MCF 10A (cell line): ENCODE measurements at places on chromosomes 13 and 19.

DNA sequence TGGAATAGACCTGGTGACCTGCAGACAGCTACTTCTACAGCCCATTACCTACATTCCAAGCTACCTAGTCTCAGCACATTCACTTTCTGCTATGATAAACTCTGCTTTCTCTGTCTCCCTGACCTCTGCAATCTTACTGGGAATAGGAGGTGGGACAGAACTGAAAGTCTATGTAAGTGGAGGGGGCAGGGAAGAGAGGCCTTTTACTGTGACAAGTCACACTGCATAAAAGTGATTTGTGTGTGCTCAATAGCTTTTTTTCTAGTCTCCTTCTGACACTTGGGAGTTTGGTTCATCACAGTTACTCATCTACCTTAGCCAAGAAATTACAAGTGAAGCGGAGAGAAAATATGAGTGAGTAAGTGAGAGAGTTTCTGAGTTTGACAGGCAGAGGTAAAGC, 322.4 kb downstream of the OLFM4 start:
- no peak for DNase-seq

DNA sequence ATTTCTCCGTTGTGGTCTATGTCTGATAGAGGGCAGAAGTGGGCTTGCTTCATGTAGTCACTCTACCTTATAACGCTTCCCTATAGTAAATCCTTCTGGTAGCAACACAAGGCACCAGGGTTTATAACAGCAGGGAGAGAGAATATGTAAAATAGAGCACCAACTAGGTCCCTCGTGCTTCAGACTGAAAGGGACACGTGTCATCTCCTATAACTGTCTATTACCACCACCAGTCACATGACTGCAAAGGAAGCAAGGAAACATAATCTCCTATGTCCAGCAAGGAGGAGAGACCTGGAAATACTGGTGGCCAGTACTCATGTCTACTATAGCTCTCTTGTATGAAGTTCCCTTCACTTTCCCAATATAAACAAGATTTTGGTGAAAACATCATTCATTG, 79.2 kb downstream of the SLAIN1 start:
- DNase-seq: no peak

DNA sequence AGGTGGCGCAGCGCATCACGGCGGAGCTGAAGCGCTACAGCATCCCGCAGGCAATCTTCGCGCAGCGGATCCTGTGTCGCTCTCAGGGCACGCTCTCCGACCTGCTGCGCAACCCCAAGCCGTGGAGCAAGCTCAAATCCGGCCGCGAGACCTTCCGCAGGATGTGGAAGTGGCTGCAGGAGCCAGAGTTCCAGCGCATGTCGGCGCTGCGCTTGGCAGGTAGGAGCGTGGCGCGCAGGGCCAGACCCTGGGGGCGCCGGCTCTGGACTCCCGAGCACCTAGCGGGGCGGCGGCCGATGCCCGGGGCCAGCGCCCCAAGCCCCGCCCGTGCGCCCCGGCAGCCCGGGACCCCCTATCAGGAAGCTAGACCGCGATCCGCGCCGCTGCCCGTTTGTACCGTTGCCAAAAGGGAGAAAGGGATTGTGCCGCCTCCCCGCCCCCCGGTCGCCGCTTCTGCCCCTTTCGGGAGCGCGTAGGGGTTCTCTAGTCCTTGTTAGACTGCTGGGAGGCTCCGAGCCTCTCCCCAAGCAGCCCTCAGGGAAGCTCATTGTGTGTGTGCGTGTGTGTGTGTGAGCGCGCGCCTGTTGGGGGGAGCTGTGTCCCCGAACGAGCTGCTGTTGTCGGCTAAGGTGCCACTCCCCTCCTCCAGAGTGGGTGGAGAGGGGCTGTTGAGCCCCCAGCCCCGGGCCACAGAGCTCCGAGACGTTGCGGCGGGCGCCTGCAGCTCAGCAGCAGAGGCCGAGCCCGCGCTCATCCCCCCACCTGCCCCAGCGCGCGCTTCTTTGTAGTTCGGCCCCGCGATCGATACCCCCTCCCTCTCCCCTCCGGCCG, 1.5 kb downstream of the ONECUT3 start:
- DNase-seq: no peak

DNA sequence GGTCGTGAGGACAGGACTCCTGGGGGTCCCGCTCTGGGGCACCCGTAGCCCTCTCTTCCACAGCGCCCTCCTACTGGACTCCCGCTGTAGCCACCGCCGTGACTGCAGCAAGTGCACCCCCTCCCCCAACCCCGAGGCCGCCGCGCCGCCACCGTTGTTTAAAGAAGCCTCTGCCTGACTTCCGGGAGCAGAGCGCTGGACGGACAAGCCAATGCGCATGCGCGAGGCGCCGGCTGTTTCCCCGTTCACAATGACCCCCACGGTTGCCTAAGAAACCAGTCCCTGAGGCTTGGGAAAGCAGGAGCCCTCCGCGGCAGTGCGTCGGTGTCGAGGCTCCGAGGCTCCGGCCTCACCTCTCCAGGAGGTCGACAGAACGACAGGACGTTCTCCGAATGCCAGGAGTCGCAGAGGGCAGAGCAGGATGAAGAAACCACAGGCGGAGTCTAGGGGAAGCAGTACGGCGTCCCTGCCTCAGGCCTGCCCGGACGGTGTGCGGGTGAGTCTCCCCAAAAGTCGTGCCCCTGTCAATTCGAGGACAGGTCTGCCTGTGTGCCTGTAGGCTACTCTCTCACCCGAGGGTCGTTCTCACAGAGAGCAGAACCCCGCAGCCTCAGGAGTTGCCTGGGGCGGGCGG, 70.5 kb upstream of the ZNF420 start:
- no peak for DNase-seq

GRCh38 chr19:28168557-28168956, 1044.4 kb downstream of the UQCRFS1 start:
- DNase-seq: no peak

- no peak for DNase-seq
These were observed 273.1 kb downstream of the KLF12 start for GRCh38 chr13:73861136-73861535.

DNA sequence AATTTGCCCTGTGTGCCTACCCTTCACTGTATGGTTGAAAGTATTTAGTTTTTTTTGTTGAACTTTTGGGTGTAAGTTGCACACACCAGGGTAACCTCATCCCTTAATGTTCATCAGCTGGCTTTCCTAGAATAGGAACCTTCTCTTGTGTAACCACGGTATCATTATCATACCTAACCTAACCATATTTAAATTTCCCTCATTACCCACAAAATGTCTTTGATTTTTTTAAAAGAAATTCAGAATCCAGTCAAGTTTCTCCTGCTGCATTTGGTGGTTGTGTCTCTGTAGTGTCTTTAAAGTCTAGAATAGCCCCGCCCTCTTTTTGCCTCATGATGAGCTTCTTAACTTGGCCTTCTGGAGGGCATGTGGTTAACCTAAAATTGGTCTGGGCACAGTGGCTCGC, 80.3 kb downstream of the RYR1 start:
- DNase-seq: no peak

GRCh38 chr13:29861694-29862110, 11.3 kb upstream of the UBL3 start:
- DNase-seq: peak; percentile 15

- no peak for DNase-seq
These were observed 9.2 kb downstream of the LMTK3 start for GRCh38 chr19:48502350-48503018.

DNA sequence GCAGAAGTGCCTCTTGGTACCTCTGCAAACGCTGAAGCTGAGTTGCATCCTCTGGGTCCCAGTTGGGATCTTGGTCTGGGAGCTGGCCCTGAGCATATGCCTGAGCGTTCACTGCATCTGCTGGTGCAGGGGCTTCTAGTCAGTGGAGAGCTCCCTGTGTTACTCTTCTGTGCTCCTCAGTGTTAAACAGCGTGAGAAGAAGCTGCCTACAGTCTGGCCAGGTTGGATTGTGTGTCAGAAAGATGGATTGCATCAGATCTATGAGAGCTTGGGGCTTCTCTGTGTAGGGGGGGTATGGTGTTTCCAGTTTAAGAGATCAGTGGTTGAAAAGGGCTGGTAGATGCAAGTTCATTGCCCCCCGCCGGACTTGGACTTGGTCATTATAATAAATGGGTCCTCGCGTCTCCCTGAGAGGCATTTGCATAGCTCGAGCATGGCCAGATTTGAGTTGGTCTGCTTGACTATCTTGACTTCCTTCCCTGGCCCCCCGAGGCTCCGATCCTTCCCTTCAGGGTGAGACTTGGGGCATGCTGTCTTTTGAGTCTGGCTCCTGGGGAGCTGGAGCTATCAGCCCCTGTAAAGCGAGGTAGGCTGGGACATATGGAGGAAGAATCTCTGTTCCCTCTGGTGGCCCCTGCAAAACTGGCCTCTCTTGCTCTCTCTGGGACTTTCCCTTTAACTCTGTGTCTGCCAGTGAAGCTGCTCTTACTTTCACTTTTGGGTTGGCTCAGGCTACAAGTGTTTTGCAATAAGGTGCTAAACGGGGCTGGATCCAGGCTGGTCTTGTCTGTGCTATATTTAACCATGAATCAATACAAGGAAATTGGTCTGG, 52.9 kb downstream of the OR10H4 start:
- peak; percentile 55 for DNase-seq

- no peak for DNase-seq
These were observed 146.7 kb upstream of the KLF12 start for GRCh38 chr13:74280795-74281490.

DNA sequence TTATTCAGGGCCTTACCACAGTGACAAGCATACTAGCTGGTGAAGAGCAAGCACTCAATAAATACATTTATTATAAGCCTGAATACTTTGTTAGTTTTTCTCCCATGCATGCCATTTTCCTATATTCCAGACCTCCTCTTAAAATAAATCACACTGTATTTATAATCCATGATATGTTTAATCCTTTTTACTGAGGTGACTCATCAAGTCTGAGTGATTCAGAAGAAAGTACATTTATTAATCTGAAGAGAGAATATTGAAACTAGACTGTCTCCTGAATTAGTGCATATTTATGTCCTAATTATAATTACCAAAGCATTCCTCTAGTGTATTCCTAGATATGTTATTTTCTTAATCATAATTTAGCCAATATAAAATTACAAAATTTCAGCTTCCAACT, 323.3 kb downstream of the NALCN start:
- no peak for DNase-seq

DNA sequence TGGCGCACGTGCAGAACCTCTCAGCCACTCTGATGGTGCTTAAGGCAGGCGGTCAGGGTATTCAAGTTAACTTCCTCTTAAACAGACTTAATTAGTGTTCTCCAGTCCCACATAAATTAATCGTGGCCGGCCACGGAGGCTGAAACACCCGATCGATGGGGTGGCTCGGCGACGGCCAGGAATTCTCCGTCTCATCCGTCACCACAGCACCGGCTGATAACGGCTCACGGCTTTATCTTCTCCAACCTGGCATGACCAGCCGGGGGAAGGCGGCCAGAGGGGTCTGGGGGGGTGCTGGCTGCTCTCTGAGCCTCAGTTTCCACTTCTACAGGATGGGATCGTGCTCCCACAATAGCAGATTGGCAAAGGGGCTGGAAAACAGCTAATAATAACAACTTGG, 32.6 kb upstream of the TCF3 start:
- DNase-seq: no peak

DNA sequence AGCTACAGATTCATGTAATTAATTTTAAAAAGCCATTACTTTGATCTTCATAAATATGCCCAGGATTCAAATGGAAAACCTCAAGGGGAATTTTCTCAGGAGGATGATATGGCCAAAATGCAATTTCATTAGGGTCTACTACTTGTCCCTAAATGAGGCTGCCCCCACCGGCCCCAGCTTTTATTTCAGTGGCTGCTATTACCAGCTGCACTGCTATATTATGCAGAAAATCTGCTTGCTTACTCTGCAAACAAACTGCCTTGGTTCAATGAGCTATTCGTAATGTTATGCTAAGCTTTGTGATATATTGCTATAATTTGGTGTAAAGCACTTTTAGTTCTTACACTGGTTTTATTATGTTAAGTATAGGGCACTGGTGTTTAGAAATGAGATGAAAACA, 137.3 kb upstream of the TMTC4 start:
- DNase-seq: no peak

- no peak for DNase-seq
These were observed 206.2 kb downstream of the POSTN start for GRCh38 chr13:37392389-37392788.

- no peak for DNase-seq
These were observed 34.5 kb downstream of the SOX1 start for GRCh38 chr13:112101360-112101930.

- no peak for DNase-seq
These were observed 148.7 kb downstream of the COL4A1 start for GRCh38 chr13:110158226-110158625.

- DNase-seq: no peak
These were observed 375.3 kb downstream of the GPC5 start for GRCh38 chr13:91773591-91774227.

GRCh38 chr19:56291867-56292266, 19.3 kb downstream of the EDDM13 start:
- DNase-seq: no peak

DNA sequence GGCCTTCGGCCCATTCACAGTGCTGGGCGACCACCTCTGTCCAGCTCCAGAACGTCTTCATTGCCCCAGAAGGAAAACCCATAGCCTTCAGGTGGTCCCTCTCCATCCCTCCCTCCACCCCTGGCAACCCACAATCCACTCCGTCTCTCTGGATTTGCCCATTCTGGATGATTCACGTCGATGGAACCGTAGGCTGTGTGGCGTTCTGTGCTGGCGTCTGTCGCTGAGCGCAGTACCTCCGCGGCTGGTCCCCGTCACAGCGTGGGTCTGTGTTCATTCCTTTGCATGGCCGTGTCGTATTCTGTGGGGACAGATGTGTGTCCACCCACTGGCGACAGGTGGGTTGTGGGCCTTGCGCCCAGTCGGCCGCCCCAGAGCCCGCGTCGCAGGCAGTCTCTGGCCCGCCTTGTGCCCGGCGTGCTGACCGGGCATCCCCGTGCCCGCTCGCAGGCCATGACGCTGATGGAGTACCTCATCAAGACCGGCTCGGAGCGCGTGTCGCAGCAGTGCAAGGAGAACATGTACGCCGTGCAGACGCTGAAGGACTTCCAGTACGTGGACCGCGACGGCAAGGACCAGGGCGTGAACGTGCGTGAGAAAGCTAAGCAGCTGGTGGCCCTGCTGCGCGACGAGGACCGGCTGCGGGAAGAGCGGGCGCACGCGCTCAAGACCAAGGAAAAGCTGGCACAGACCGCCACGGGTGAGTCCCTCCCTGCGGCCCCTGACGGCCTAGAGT, 10.1 kb downstream of the EPN1 start:
- no peak for DNase-seq

DNA sequence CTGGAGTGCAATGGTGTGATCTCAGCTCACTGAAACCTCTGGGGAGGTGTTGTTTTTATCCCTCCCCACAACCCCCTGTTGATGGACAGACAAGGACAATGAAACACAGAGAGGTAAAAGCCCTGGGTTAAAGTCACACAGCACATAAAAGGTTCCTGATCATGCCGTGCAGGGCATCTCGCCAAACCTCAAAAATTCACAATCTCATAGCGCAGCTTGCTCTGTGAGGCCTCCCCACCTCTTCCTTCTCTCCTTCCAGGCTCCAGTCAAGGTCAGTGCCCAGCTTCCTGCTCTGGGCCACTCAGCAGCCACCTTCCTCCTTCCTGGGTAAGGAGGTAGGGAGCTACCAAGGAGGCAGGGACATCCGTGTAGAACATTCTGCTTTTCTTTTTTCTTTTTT, 2.3 kb downstream of the FUT2 start:
- DNase-seq: peak; percentile 75

GRCh38 chr19:7280940-7281666, 13.1 kb downstream of the INSR start:
- no peak for DNase-seq
